Dermis blood vessel endothelial cell (primary cell): ENCODE measurements at places on chromosomes 1 and 21. TPM values are rescaled to one million over a fixed set of nuclear protein-coding genes. Genes with fewer than 3 reads are reported as not detected.

DNA sequence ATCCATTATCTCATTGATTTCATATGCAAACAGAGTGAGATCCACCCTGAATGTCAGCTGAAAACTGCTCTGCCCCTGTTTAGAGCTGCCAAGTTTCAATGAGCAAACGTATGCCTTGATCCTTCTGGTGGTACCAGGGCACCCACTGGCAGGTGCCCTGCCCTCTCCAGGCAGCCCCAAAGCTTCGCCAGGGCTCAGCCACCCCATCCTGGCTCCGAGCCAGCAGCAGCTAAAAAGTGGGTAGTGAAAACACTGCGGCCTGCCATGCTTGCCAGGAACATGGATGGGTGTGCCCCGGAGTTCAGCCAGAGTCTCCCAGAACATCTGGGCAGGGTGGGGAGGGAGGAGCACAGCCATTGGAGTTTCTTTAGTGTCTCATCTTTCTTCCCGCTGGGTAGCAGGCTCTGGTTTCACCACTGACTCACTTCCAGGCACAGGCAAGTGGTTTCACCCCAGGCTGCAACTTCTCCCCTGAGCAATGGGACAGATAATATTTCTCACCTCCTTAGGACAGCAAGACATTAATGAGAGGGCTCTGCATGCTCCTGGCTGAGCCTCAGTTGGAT is 8.1 kb upstream of the LMX1A start:
- DNase-seq, result no peak

- no peak for DNase-seq
Observed at GRCh38 chr1:214636436-214636835, 33.4 kb downstream of the CENPF start.

GRCh38 chr1:33348194-33348593 is 27.3 kb upstream of the A3GALT2 start:
- no peak for DNase-seq

DNA sequence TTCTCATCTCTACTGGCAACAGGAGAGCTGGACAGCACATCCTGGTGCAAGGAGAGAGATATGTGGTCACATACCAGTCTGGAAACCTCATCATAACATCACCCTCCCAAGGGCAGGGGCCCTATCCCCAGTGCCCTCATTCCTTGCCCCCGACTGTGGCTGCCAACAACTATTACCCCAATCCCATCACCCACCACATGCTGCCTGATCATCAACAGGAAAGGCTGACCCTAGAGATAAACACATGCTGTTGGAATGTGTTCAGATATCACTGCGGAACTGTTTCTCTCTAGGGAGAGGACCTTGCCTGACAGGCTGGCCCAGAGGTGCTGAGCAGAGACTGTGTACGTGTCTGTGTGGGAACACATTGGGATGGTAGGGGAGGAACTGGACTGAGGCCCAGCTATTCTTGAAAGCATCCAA is 4.5 kb upstream of the INKA2 start:
- peak; percentile 41 for DNase-seq

- no peak for DNase-seq
Observed at GRCh38 chr1:39996396-39997004, 41.6 kb downstream of the MFSD2A start.

- no peak for DNase-seq
Observed at GRCh38 chr1:91847851-91848250, 38.1 kb downstream of the TGFBR3 start.

DNA sequence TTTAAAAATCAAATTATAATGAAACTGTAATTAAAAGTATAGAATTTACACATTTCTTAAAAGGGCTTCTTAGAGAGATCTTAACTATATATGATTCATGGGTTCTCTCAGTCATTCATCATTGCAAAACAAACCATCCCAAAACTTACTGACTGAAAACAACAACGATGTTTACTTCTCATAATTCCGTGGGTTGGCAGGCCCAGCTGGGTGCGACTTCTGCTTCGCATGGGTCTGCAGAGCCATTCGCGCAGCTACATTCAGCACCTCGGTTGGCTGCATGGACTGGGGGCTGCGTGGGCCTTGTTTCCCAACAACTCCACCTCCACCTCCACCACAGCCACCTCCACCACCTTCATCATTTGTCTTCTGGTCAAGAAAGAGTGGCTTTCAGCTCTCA is 4.0 kb downstream of the SLAMF8 start:
- no peak for DNase-seq

- DNase-seq, result peak; percentile 54
Observed at GRCh38 chr21:32515874-32516273, 69.4 kb downstream of the TCP10L start.

GRCh38 chr1:51175278-51175677 is 60.8 kb upstream of the RNF11 start:
- DNase-seq, result no peak

- DNase-seq, result no peak
Observed at GRCh38 chr1:6984986-6985385, 199.7 kb downstream of the CAMTA1 start.

GRCh38 chr1:156409439-156409838 is 40.4 kb downstream of the RHBG start:
- no peak for DNase-seq

DNA sequence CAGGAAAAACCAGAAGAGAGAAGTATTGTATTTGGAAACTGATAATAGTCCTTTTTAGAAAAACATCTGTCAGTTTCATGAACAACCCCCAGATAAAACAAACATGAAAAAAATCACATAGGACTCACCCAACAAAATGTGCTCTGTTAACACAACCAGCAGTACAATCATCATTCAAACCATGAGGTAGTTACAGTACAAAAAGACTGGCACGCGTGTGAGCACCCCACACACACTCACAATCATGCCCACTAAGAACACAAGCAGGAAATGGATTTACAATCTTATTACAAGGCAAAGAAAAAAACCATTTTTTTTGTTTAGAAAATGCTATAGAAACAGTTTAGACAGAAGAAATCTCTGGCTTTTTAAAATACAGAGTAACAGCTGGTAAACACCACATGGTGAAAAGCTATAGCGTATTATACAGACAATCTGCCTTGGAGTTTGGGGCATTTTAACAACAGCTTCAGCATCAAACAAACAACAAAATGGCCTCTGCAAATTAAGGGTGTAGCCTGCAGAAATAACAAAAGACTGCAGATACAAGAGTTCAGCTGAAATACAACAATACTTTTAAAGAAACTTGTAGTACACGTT is 180.0 kb downstream of the CDC7 start:
- DNase-seq, result no peak

Gene NPR1
- 54.4 and 56.5 TPM in 2 replicates for total RNA-seq

Gene ANGPTL3
- not detected in 2 replicates for total RNA-seq

Gene FCRLB
- 0.51 and 0.56 TPM in 2 replicates for total RNA-seq

Gene LDLRAD1
- total RNA-seq, result not detected in 2 replicates
